Astrocyte of the hippocampus (primary cell): ENCODE measurements at places on chromosomes 2 and 18.
A peak's percentile ranks its signal among the peaks of the same experiment; 100 is the strongest.

DNA sequence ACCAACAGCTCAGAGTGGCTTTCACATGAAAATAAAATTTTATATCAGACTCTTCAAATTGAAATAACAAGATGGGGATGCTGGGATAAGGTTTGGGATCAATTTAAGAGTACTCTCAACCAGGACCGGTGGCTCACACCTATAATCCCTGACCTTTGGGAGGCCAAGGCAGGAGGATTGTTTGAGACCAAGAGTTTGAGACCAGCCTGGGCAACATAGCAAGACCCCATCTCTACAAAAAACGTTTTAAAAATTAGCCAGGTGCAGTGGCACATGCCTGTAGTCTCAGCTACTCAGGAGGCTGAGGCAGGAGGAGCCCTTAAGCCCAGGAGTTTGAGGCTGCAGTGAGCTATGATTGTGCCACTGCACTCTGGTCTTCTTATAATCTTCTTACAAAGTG lies 2.6 kb downstream of the LMAN2L start:
- no peak for DNase-seq

- DNase-seq: peak; percentile 51
These were observed 91.7 kb downstream of the GCA start for GRCh38 chr2:162435676-162436075.

DNA sequence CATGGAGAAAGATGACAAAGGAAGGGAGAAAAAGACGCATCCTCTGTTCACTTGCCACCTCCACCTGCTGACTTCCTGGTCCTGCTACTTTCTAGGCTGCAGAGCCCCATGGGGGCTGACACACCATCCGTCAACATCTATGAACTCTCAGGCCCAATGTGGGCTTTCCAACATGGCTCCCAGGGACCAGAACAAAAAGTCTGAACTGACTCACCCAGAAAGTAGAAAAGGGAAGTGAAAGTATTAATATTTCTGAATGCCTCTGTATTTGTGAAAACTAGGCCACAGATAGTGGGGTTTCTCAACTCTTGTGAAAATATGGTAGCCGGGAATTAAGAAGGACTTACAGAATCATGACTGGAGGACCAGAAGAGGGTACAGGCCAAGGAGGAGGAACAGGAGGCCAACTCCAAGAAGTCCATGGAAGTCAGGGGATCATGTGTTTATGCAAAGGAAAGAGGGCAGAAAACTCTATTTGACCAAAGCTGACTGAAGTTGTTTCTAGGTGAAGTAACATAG lies 123.1 kb upstream of the CAB39 start:
- DNase-seq: no peak

DNA sequence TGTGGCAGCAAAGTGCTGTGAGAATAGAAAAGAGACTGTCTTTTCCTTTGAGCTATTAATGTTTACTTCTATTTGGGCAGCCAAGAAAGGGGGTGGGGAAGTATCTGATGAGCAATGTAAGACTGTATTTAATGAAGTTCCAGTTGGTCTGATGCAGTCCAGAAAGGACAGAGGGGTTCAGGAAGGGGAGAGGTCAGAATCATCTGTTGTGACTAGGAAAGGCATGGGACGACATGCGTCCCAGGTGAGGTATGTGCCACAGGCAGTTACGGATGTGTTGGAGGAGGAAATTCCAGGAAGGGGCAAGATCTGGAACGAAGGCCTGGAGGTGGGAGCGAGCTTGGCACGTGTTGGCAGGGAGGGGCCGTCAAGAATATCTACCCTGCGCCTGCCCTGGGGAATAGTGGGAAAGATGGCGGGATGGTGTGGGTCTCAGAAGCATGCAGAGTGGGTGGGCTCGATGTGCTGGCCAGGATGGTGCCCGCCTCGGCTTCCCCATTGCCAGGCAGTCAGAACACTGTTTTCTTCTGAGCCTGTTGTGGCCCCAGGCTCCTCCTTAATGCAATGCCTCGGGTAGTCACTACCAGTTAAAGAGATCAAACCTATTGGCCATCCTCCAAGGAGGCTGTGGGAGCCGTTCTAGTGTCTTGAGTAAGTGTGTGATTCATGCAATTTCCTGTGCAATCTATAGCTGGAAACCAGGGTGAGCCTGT lies 57.8 kb upstream of the TXNDC2 start:
- DNase-seq: peak; percentile 89

DNA sequence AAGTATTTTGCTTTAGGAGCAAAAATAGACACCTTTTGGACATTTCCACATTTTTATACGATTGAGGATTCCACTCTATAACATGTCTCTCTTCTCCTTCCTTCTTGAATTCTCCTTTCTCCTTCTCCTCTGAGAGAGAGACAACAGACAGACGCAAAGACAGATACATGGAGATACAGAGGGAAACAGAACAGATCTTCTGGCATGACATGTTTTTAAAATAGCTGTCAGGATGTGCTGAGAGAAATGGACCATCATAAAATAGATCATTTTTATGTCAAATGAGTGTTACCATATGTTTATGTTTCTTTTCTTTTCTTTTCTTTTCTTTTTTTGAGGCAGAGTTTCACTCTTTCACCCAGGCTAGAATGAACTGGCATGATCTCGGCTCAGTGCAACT lies 44.4 kb upstream of the ZNF532 start:
- DNase-seq: no peak

GRCh38 chr2:72931280-72931910 lies 14.1 kb downstream of the EMX1 start:
- DNase-seq: peak; percentile 65

DNA sequence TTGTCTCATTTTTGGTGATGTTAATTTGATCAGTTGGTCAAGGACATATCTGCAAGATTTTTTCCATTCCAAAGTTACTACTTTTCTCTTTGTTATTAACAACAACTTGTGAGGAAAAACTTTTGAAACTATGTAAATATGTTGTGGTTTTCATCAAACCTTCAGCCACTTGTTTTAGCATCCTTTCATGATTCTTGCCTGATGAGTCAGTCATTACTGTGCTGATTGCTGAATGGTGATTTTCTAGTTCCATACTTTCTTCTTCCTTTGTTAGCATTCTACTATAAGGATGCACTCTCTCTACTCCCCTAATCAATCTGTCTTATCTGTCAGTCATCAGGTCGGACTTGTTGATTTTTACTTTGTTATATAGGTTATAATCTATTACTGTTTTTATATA lies 10.9 kb downstream of the TMEM87B start:
- peak; percentile 76 for DNase-seq

DNA sequence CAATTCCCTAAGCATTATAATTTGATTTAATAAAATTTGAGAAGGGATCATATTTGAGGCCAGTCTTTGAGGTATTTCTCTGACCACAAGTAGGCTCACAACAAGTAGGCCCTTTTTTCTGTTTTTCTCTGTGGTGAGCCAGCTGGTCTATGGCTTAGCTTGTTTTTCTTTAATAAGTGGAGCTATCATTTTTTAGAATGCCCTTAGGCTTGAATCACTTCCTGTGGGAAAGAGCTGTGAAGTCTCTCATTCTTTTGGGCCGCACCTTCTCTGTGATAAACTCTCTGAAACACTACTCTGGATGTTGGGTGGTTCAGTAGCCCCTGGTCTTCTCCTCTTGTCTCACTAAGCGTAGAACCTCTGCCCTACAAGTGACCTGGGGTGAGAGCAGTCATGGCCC lies 235.9 kb downstream of the SUCLG1 start:
- DNase-seq: peak; percentile 69

DNA sequence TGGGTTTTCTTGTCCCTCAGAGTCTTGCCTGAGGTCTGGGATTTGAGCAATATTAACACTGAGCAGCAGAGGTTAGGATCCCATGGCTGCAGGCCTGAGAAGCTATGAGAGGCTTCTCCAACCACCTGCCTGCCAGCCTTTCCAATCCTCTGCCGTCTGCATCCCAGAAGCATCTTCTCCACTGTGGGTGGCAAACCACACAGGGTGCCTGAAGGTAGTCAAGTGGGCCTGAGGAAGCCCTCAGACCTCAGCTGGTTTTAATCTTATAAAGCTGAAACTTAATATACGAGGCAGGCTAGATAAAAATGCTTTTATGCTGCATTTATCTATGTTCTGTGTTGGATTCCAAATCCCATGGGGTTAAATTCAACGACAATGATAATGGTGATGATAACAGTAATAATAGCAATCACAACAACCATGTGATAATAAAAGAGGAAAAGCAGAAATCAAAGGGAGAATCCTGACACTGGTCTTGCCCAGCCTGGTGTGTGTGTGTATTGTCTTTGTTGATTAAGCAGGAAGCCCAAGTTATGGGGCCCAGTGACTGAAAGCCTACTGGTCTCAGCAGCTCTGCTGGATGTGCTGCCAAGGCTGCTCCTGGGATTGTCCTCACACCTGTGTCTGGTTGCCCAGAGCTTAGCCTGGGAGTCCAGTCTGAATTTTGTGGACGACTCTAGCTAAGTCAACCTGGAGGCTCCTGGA lies 59.7 kb upstream of the LDAH start:
- DNase-seq: no peak

DNA sequence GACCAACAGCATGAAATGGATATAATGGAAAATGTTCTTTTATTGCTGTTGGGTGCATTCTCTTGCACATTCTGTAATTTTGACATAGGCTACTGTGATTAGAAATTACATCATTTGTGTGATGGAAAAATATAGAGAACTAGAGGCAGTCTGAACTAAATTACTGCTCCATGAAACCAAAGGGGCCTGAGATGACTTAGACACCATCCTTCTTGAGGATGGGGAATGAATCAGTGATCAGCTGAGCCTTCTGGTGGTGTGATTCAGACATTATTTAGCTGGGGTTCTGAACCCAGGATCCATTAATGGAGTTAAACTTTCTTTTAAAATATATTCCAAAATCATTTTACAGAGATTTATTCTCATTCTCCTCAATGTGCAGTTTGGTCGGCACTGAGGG lies 135.8 kb downstream of the LDLRAD4 start:
- no peak for DNase-seq

GRCh38 chr2:242015108-242016065 lies 145.9 kb downstream of the RTP5 start:
- DNase-seq: no peak

- DNase-seq: no peak
These were observed 48.3 kb downstream of the RAB31 start for GRCh38 chr18:9756271-9756932.

- DNase-seq: peak; percentile 38
These were observed 74.4 kb upstream of the ASB18 start for GRCh38 chr2:236338495-236339184.

DNA sequence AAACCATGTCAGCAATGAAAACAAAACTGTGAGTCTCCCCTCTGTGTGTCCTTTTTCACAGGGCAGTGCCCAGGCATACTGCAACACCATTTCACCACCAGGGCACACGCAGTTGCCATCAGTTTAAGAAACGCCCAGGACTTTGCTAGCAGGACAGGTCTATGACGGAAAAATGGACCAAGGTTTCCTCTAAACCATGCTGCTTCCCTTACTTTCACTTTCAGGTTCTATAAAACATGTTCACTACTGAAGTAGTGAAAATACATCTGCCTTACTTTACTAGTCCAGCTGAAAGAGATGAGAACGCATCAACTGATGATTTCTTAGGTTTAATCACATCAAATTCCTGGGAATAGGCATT lies 110.5 kb downstream of the TCF4 start:
- peak; percentile 50 for DNase-seq

DNA sequence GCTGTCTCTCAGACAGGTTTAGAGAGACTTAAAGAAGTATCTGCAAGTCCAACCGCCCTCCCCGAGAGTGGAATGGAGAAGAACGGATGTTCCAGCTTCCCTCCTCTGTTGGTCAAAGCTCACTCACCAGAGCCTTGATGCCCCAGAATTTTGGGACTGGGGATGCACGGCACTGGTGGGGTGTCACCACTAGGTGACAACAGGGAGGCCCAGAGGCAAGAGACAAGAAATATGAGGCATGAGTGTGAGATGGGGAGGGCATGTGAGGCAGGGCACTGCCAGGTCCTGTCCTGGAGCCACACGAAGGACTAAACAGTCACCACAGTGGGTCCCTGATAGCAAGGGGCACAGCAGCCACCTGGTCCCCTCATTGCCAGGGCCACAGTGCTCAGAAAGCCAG lies 35.1 kb upstream of the SH3BP4 start:
- DNase-seq: no peak

DNA sequence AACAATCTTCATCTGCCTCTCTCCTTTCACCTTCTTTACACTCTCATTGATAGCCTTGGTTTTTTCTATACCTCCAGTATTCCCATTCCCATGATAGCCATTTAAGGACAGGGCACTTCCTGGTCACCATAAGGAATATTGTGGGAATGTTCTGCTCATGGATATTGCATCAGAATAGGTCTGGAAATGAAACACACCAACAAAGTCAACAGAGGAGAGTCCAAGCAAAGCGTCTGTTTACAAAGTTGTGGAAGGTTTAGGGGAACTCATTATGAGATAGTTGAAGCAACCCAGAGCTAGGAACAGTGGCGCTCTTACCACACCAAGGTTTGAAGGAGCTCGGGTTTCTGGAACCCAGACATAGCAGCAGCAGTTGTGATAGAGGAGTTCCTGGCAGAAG lies 150.3 kb upstream of the TNP1 start:
- DNase-seq: no peak

DNA sequence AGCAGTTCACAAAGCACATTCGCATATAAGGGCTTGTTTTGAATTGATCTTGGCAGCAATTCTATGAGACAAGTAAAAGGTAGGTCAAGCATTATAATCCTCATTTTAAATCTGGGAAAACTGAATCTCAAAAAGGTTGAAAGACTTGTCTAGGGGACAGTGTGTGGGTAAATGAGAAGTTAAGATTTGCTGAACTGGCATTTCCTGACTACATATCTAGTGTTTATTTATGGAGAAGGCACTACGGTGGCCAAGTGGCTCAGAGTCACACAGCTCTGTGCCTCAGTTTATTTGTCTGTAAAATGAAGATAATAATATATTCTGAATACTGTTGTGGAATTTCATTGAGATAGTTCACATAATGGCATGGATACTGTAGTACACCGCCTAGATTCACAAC lies 16.3 kb upstream of the IL1RN start:
- no peak for DNase-seq

- no peak for DNase-seq
These were observed 139.4 kb upstream of the ST6GAL2 start for GRCh38 chr2:107025291-107025857.

DNA sequence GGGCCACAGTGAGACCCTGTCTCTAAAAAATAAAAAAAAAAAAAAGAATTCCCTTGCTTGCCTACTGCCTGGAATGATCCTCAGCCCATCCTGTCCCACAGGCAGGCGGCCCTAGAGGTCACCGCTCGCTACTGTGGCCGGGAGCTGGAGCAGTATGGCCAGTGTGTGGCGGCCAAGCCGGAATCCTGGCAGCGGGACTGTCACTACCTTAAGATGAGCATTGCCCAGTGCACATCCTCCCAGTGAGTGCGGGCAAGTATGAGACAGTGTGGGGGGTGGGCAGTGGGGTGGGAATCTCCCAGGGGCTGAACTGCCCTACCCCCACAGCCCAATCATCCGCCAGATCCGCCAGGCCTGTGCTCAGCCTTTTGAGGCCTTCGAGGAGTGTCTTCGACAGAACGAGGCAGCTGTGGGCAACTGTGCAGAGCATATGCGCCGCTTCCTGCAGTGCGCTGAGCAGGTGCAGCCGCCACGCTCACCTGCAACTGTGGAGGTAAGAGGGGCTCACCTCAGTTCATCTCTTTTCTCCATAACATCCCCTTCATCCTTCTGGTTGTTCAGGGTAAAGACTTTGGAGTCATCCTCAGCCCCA lies 1.6 kb downstream of the CHCHD5 start:
- DNase-seq: no peak
